ENCODE measurements at places on chromosomes 1 and 21.

GRCh38 chr1:15433471-15433870 lies 4.8 kb upstream of the CTRC start:
- DNase-seq, result no peak

- no peak for DNase-seq
Measured at GRCh38 chr1:110130113-110130591, 17.9 kb downstream of the UBL4B start.

DNA sequence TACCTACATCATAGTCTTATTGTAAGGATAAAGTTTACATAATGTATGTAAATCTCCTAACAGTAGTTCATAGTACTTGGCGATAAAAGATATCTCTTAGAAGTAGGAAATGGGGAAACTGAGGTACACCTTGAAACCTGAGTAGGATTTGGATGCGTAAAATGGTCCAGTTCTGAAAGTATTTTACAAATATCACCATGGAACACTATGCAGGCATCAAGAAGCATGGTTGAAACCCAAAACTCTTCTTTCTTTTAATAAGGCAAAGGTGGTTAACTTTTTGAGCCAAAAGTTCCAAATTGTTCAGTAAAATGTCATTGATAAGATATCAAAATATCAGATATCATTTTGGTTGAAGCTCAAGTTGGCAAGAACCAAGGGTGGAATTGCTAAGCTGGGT lies 46.0 kb downstream of the ROR1 start:
- DNase-seq, result no peak

GRCh38 chr1:71049951-71050598 lies 2.5 kb upstream of the PTGER3 start:
- peak; percentile 81 for DNase-seq

GRCh38 chr1:159248311-159248710 lies 43.6 kb downstream of the ACKR1 start:
- no peak for DNase-seq

DNA sequence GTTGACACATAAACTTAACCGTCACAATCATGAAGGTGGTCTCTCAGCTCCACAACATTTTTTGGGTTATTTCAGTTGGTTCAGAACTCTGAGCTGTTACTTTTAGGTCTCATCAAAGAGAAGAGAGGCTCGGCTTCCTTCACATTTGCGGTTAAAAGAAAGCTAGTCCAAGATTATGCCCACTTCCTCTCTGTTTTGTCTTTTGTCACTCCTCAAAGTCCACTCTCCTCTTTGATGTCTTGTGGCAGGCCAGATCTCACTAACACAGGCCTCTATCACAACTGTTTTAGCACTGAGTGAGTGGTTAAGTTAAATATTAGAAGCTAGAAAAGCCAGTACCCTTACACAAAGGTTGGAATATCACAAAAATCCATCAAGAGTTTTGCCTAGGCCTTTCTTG lies 195.7 kb downstream of the FCRL5 start:
- DNase-seq, result no peak

DNA sequence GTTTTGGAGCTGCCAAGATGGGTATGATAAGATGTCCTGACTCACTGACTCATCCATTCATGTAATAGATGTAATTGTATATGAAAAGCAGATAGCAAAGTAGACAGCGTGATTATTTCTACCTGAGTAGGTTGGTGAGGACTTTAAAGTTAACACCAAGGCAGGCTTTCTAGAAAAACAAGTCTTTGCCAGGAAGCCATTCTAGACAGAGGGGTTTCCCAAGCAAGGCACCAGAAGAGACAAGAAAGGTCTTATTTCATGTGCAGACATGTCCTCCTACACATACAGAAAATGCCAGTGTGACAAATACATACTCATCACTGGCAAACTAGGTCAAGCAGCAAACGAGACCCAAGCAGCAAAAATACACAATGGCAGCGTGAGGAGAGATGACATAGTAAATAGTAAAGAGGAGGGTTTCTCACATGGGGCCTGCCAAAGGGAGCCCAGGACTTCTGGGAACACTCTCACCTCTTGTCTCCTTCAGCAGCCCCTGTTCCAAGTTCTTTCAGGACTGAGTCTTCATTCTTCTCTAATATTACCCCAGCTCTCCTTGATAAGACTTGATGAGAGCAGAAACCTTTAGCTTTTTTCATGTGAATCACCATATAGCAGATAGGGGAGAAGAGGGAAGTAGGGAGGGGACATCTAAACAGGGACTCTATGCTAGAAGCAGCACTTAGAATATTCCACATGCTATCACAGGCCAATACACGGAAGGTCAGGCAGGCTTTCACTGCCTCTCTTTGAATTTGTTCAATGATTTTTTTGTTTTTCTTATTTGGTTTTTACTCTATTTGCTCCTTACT lies 114.6 kb upstream of the ATP1B1 start:
- no peak for DNase-seq

- no peak for DNase-seq
Measured at GRCh38 chr1:236886199-236886598, 91.1 kb downstream of the MTR start.

DNA sequence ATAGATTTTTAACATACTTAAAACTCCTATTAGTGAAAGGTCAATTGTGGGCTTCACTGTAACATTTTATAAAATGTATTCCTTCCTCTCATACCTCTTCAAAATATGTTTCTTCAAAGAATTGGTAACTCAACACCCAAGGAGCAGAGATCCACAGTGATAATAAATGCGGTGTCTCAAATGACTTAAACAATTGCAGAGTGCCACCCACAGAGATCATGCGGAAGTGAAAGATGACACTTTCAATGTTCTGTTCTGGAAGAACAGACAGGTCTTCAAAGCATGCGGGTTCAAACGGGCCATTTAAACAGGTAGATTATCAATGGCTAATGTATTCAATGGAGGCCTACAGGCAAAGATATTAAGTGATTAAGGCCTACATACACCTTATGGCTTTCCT lies 157.0 kb upstream of the GREM2 start:
- DNase-seq, result no peak

- DNase-seq, result no peak
Measured at GRCh38 chr1:62364721-62365120, 45.5 kb upstream of the KANK4 start.

- no peak for DNase-seq
Measured at GRCh38 chr1:152191260-152191659, 32.2 kb upstream of the RPTN start.

DNA sequence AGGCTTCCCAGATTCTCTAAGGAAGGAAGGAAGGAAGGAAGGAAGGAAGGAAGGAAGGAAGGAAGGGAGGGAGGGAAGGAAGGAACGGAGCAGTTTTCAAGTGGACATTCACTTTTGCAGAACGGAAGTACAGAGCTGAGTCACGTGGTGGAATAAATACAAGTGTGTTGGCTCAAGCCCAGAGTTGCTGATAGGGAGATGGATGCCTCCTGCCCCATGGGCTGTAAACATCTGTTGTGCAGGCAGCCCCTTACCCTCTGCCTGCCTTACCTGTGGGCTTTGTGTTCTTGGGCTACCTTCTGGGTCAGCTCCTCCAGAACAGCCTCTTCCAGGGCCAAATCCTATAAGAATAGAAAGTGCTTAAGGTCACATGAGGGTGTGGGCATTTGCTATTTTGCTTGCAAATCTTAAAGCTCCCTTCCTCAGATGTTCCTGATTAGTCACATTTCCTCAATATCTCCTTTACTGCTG lies 121.7 kb downstream of the SMYD2 start:
- no peak for DNase-seq

DNA sequence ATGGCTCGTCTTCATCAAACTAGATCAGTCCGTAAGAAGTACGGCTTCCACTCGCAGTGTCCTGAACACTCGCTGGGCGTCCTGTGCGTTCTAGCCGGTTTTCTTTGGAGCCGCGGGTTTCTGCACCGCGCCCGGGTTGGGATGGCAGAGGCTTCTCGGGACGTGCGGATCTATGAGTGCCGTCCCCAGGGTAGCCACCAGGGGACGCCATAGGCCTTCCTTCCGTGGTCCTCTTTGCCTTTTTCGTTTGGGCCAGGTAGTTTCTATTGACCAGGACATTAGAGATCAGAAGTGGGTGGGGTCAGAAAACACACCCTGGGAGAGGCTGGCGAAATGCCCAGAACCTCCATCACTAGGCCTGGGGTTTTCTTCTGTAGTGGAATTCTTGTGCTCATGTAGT lies 273.8 kb downstream of the FAM72C start:
- no peak for DNase-seq

DNA sequence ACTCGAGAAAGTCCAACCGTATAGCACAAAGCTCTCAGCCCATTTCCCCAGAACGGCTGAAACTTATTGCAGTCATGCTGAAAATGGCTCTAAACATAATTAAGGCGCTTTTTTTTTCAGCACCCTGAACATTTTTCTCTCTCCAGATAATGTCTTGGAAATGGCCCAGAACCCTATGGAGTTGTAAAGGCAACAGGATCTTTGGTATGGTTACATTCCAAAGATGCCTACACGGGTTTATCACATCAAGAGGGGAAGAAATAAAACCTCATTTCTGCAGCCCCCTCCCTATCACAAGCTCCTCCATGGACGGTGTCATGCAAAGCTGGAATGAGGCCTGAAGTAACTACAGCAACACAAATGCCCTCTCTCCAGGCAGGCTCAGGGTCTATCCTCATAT lies 126.4 kb upstream of the GALNT2 start:
- no peak for DNase-seq

DNA sequence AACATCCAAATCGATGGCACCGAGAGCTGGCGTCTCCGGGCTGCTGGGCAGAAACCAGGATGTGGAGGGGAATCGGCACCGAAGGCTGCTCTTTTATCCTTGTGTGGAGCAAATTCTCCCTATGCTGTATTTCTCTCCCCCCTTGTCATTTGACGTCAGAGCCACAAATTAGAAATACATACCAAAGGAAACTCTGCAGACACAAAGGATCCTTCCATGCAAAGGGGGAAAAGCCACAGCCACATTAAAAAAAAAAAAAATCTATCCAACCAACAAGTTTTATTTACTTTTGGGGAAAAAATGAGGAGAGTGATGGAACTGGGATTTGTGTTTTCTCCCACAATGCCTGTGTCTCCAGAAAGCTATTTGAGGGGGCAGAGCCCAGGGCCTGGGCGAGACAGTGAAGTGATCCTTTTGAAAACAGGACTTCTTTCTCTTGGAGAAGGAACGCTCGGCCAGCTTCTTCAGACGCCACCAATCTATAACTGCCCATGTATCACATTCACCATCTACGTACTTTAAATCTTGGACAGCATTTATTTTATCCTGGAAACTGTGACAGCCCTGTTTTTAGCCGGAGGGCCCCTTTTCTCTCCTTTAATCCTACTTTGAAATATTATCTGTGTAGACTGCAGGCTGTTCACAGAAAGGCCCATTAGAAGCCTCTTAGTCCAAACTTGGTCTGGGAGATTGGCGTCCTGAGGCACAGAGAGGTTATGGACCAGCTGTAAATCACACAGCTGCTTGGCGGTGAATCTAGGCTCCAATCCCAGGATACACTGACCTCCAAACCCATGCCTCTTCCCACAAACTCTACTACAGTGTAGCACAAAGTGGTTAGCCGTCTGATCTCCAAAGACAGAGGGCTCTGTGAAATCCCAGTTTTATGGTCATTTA lies 4.5 kb downstream of the KANK4 start:
- DNase-seq, result no peak

DNA sequence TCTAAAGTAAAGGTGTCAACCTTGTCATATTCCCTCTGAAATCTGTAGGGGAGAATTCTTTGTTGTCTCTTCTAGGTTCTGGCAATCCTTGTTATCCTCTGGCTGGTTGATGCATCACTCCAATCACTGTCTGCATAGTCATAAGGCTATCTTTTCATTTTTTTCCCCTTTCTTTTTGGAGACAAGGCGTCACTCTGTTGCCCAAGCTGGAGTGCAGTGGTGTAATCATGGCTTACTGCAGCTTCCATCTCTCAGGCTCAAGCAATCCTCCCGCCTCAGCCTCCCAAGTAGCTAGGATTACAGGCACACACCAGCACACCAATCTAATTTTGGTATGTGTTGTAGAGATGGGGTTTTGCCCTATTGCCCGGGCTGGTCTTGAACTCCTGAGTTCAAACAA lies 12.9 kb downstream of the DPYD start:
- no peak for DNase-seq

GRCh38 chr21:46182548-46183336 lies 1.5 kb downstream of the SPATC1L start:
- DNase-seq, result no peak

DNA sequence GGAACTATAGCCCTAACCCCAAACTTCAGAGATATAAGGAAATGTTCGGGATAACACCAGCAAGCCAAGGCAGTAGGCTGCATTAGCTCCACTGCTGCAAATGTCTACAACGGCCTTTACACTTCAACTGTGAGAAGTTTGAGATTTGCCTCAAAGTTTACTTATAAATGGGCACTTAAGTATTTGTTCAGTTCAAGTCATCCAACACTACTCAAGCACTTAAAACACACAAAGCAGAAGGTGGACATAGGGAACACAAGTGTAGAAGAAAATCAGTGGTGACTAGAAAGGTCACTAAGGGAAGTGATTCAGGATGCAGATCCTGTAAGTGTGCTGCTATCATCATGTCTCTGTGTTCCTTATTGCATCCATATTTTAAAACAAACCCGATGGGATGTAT lies 220.6 kb downstream of the SLC45A1 start:
- no peak for DNase-seq

DNA sequence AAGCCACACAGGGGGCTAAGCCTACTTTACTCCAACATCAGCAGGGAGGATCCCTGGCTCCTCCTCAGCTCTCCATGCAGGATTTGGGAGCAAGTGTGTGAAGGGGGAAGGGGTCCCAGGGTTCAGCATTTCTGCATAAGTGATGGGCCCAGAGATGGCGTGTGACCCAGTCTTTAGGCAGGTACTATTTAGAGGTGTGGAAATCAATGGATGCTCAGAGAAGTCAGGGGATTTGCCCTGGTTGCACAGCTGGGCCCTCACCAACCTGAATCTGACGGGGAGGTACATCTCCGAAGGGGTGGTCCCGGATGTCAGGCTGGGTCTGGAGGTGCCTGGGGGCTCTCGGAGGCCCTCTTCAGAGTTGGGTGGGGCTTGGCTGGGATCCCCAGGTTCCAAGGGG lies 6.9 kb upstream of the TCEA3 start:
- DNase-seq, result no peak

DNA sequence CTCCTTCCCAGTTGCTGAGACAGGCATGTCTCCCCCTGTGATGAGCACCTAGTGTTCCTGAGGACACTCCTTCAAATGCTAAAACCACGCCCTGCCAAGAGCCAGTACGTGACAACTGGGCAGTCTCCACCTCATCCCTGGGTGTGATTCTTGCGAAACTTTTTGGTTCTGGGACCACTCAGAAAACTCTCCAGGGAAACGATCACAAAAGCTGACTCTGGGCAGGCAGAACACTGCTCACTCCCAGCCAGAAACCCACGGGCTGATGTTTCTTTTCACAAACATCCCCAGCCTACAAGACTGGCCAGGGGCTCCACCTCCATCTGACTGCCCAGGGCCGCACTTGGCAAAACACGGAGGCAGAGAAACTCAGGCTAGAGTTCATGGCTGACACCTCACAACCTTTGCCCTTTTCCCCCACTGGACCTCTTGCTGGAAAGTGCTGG lies 24.4 kb downstream of the DHRS3 start:
- DNase-seq, result no peak

DNA sequence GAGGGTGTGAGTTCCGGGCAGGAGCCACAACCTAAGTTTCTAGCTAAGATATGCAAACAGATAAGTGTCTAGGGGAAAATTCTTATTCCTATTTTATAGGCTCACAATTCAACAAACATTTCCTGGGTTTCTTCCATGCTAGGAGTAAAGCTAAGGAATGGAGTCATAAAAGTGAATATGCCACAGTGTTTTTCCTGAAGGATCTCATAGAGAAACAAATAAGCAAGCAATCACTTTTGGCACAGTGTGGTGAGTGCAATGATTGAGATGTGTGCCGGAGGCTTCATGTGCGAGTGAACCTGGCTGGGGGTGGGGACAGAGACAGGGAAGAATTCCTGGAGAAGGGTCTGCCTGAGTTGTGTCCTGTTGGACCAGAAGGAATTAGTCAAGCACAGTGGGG lies 147.4 kb downstream of the TENT5C start:
- no peak for DNase-seq

Measured in DMS79 treated with DMSO at 0.1 percent for 48 hours (cell line).